H1 (cell line): ENCODE measurements at places on chromosomes 12 and 14.

DNA sequence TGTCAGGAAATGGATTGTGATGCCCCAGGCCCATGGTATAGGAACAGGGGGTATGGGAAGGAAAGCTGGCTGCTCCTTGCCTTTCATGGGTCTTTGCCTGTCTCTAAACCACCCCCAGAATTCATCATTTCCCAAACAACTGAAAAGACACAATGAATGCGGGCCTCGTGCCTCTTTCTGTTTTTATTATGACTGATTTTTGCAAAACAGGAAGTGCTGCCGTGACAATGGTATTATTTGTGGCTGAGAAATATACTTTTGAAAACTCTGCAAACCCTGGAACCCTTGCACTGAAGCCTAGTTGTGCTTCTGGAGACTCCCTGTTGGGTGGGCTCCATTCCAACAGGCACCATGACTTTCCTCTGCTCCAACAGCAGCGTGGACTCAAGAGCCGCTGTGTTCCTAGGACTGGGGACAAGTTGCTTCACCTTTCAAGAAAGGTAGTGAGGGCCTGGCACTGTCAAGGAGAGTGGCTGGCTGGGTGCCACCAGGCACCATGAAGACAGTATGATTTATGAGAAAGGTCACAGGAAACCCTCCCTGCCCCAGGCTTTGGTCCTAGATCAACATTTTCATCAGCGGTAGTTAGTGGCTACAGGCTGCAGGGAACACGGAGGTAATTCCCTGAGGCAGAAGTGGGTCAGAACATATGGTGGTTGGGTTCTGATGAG is 4.8 kb upstream of the DGLUCY start:
- DNase-seq: no peak

DNA sequence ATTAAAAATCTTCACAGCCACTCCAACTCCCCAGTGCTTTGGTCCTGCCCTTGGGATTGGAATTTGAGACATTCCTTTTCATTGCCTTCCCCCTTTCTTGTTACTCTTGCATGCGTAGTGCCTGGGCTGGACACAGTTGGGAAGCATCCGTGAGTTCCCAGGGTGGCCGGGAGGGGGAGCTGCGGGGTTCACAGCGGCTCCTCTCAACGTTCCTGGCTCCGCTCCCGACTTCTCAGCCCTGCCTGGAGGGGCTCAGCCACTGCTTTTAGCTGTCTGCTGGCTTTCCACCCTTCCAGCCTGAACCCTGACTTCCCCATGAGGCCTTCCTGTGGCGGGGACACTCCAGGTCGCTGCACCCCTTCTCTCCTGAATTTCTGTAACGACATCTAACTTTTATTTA is 3.2 kb downstream of the TEX52 start:
- peak; percentile 82 for DNase-seq

- DNase-seq: no peak
These were observed 118.6 kb upstream of the SYT1 start for GRCh38 chr12:78746001-78746400.

- DNase-seq: no peak
These were observed 1.5 kb upstream of the PPP1CC start for GRCh38 chr12:110744151-110744571.

DNA sequence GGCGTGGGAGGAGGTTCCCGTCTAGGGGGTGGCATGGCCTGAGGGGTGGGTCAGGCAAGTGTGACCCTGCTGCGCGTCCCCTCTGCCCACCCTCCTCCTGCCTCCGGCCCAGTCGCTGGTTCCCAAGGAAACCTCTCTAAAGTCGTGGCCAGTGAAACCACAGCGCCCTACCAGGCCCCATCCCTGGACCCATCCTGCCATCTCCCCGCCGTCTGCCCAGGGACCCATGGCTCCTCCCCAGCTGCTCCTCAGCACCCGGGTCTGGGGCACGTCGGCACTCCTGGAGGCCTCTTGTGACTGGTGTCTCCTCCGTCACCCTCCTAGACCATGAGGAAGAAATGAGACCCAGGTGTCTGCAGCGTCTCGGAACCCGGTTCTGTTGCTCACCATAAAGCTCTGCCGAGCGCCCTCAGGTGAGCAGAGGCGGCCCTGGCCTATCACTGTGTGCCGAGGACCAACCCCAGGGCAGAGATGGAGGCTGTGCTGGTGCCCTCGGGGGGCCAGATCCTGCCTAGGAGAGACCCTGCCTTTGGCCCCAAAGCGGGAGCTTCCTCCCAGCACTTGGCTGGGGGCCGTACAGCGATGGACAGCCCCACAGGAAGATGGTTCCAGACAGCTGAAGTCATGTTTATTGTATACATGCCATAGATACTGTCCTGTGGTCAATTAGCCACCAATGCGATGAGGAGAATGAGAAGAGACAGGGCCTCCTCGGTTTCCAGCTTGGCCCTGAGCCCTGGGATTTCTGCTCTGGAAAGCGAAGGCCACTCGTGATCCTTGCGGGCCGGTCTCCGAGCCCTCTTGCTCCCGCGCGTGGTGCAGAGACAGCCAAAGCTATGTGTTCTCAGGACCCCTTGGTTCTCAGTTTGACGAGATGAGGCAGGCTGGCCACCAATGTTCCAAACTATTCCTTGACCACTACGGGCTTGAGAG is 222.5 kb upstream of the RTL1 start:
- DNase-seq: peak; percentile 27

DNA sequence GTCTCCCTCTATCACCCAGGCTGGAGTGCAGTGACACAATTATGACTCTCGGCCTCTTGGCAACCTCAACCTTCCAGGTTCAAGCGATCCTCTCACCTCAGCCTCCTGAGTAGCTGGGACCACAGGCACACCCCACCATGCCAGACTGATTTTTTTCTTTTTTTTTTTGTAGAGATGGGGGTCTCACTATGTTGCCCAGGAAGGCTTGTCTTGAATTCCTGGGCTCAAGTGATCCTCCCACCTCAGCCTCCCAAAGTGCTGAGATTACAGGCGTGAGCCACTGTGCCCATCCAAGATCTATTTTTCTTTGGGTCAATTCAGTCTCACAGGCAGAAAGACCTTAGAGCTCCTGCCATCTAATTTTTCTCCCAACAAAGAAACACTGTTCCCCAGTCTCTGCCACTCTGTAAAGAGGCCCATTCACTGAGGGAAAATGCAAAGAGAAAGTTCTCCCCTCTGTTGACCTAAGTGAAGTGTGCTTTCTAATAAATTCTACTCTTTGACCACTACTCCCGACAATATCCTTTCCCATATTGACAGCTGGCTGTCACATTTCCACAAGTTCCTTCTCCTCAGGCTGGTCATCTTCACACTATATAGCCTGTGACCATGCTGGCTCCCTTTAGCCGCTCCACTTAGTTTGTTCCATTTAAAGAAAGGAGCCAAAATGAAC is 23.3 kb downstream of the TMED8 start:
- no peak for DNase-seq

DNA sequence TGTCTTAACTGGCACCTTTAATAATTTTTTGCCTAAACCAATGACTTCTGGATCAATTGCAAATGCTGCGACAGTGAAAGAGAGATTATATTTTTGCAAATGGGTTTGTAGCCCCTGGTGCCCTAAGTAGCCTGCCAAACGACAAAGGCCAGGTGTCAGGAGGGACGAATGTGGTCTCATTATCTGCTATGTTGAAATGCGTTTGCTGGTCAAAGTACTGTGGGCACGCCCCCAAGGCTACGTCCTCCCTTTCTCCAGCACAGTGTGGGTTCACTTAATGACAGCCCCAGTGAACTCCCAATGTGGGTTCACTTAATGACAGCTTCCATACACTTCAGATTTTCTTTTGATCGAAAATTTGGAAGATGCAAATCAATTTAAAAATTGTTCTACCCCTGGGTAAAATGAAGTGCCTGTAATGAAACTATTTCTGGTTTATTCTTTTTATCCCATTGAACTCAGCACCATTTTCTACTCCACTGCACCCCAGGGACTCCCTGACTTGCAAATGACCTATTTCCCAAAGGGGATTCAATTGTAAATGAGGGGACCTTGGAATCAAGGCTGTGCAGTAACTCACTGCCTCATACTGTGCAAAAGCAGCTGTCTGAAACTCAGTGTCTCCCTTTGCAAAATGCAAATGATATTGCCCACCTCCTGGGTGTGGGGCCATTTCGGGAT is 1.4 kb downstream of the SERPINA11 start:
- no peak for DNase-seq

DNA sequence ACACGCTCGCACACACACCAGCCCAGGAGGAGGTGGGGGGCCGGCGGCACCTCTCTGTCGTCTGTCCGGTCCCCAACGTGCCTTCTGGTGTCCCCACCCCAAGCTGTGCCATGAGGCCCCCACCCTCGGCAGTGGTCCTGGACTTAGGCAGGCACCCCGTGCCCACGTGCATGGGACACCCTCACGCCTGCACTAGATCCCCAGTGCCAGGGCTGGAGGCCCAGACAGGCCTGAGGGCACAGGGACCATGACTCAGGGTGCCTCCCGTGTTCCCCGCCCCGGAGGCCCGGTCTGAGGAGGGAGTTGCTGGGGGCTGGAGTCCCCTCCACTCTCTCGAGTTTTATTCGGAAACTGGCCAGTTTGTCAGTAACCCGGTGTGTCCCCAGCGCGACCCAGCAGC is 38.8 kb downstream of the LRCOL1 start:
- no peak for DNase-seq

DNA sequence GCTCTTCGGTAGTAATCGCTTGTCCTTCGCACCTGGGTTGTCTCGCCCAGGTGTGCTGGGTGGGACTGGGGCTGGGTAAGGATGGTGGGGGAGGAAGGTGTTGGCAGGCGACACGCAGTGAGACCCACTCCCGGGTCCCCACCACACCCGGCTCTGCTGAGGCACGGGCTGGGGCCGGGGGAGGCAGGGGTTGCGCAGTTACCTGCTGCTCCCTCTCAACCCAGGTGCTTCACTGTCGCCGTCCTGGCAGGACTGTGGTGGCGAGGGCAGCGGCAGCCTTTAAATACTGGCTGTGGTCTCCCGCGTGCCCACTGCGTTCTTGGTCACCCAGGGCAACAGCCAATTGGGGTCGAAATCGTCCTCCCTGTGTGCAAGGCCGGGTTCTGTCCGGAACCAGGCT is at the start of gene CCER1:
Gene CCER1, minus strand, starts transcription at position 256 of the 400 bp plus-strand sequence. CDS start 434 bp downstream, outside the sequence.
- no peak for DNase-seq
